ENCODE measurements at places on chromosomes 5 and 9.

DNA sequence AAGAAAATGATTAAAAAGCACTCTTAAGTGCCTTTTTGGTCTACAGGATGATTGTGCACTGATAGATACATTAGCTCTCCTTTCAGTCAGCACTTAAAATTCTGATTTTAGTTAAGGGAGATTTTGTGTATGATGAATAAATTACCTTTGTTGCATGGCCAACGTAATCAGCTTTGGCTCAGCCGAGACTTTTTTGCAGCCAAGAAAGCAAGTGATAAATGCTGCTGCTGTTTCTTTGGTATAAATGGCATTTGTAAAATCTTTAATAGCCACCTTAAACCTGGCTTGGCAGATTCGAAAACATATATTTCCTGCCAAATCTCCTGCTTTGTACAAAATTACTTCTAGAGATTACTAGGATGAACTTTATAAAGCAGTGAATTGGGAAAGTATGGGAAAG is 147.7 kb downstream of the DCP2 start:
- DNase-seq = no peak

GRCh38 chr5:96037128-96037527 is 75.5 kb upstream of the ELL2 start:
- DNase-seq = no peak

- no peak for DNase-seq
Measured at GRCh38 chr9:37953775-37954437, 50.0 kb upstream of the SLC25A51 start.

- no peak for DNase-seq
Measured at GRCh38 chr9:120668399-120668798, 45.9 kb downstream of the MEGF9 start.

DNA sequence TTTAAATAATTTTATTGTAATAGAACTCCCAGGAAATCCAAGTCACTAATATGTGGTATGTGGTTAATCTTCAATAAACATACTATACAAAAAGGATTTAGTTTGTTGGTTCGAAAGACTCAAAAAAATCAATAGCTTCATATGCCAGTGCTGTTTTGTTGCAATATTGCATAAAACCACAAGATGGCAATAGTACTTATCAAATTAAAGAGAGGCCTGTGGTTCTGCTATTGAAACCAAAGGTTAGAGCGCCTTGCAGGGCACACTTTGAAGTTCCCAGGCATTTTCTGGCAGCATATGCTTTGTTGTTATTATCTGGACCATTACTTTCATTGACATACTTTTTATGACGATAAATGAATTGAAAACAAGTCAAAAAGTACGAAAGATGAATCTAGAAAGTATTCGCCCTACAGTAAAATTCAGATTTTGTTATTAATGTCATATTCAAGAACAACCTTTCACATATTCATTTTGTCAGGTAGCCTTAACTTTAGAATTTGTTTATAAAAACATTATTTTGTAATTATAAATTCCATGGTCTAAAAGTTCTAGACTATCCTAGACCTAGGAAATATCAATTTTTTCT is 316.3 kb downstream of the MCTP1 start:
- DNase-seq = peak; percentile 23

DNA sequence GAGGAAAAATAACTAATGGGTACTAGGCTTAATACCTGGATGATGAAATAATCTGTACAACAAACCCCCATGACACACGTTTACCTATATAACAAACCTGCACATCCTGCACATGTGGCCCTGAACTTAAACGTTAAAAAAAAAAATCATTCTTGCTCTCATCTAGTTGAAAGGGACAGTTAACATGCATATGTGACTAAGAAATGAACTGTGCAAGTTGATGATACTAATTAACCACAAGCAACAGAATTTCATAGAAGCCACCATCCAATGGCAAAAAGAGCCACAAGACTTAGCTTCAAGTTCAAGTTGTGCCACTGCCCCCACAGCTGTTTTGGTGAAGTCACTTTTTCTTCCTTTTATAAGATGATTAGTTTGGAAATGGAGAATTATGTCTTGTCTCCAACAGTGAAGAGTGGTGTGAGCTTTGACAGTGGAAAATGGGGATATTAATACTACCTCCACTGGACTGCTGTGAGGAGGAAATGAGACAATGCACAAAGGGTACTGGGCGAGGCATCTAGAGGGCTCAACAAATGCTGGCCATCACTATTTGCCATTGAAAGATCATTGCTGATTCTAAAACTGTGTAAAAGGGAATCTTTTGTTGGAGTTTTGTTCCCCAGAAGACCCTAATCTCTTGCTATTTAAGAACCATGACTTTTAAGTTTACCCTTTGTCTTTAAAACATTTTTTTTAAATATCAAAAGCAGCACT is 202.1 kb downstream of the EBF1 start:
- no peak for DNase-seq

- no peak for DNase-seq
Measured at GRCh38 chr9:4666042-4666699, at the start of gene SPATA6L. Gene SPATA6L (minus strand): TSS chr9:4666480. CDS start chr9:4666250, 230 bp downstream.

DNA sequence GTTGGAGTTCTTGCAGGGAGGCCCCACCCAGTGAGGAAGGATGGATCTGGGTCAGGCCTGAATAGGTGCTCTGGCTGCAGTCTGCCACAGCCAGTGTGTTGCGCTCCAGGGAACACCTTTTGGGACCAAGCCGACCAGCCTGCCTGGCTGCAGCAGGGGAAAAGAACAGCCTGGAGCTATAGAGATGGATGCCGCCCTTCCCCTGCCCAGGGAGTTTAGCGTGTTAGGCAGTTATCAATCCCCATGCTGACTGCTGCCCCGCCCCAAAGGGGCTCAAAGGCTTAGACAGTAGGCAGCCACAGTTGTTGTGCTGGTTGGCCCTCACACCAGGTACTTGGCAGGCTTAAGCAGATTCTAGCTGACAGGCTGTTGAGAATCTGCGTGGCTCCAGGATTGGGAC is 153.4 kb upstream of the ADAMTS19 start:
- DNase-seq = no peak

DNA sequence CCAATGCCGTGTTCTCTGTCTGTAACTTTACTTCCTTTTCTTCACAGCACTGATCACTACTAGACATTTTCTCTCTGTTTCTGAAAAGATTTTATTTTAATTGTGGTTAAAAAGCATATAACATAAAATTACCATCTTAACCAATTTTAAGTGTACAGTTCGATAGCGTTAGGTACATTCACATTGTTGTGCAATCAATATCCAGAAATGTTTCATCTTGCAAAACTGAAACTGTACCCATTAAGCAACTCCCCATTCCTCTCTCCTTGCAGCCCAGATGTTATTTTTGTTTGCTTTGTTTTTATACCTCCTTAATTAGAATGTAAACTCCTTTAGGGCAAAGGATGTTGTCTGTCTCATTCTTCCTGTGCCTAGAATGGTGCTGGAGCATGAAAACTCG is 47.5 kb downstream of the COL27A1 start:
- DNase-seq = no peak

DNA sequence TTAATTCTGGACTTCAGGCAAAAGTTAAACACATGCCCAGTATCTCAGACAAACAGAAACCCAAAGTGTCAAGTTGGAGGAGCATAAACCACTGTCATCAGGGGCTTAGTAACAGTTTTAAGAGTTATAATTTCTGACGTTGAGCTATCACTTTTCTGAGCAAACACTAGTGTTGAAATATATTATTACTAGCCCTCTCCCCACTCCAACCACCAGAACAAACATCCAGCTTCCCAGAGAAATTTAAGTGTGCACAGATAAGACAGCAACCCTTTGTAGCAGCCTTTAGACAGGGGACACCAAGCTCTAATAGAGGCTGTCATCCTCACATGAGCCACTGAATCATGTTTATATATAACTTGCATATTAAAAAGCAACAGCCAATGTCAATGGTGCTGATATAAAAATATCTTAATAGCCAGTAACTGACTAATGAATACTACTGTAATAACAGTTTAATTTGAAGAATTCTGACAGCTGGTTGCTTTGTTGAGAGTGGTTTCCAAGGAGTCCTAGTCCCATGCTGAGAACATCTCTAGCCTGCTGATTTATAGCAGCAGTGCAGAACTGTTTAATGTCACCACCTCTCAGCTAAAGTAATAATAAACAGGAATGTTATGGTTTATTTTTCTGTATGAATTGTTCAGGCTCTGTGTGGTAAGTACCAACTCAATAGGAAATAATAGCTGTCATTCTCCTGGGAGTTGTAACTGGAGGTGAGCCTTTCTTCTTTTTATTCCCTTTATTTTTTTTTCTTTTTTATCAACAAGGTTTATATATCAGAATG is 528.7 kb upstream of the ZNF608 start:
- no peak for DNase-seq

GRCh38 chr5:149046196-149046829 is 16.5 kb downstream of the SH3TC2 start:
- no peak for DNase-seq

- no peak for DNase-seq
Measured at GRCh38 chr5:143826951-143827444, 15.0 kb downstream of the HMHB1 start.

DNA sequence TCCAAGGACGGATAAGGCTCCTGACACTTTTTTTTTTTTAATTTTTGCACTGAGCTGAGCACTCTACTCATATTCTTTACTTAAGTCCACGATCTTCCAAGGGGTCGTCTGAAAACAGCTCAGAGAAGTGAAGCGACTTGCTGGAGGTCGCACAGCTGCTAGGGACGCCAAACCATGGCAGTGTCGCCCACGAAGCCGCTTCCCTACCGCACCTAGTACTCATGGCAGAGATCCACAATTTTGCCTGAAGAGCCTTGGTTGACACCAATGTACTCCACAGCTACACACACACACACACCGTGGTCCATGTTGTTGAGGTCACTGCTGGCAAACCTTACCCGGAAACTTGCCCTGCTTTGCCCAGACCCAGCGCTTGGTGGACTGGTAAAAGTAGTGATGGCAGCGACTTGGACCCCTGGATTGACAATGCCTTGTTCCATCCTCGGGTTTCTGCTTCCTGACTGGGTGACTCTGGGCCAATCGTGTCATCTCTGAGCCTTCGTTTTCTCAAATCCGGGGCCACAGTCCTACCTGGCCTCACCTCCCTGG is 521 bp upstream of the SLIT3 start:
- no peak for DNase-seq
